ENCODE measurements at places on chromosomes 5 and 9. TPM values are rescaled to one million over a fixed set of nuclear protein-coding genes. Genes with fewer than 3 reads are reported as not detected.

Gene BARHL1
- total RNA-seq = not detected

Gene HTR1A
- total RNA-seq = not detected

Gene FOXD4L6
- total RNA-seq = not detected

Gene CER1
- not detected for total RNA-seq

Gene TBCA
- total RNA-seq = 175 TPM

Gene PRELID2
- 27.9 TPM for total RNA-seq

Gene ARID3C
- total RNA-seq = under 0.01 TPM

Gene GDNF
- total RNA-seq = 0.83 TPM

Gene SIMC1
- 4.6 TPM for total RNA-seq

Gene SLC34A3
- total RNA-seq = not detected

Gene TIMD4
- not detected for total RNA-seq

Gene F12
- total RNA-seq = under 0.01 TPM

All from fibroblast of lung (primary cell).